Naive thymus-derived CD4-positive, alpha-beta T cell (primary cell): ENCODE measurements at places on chromosomes 11 and 22.

- H3K36me3 ChIP-seq, result peaks cover under 1% of the 10 kb centered on the region
- DNase-seq, result no peak
- H3K4me1 ChIP-seq, result peaks cover 12% of the 10 kb centered on the region
- H3K27me3 ChIP-seq, result no peaks in the 10 kb centered on the region
- peak overlapping the region; percentile 73 for H3K4me3 ChIP-seq
Observed at GRCh38 chr11:569158-569885, 6.9 kb upstream of the PHRF1 start.

DNA sequence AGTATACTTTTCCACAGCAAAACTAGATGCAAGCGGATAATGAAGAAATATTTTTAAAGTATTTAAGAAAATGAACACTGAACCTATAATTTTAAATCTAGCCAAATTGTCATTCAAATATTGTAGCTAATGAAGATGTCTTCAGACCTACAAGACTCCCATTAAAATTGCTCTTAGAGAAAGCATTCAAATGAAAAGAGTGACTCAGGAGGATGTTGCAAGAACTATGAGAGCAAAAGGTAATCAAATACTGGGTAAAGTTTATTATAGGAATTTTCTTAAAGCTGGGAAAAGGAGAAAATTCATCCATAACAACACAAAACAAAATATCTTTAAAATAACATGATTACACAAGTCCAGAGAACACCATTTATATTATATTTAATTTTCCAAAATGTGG lies 5.4 kb upstream of the POU2AF1 start:
- H3K4me1 ChIP-seq, result no peaks in the 10 kb centered on the region
- no peak overlapping the region for H3K27ac ChIP-seq
- DNase-seq, result no peak

DNA sequence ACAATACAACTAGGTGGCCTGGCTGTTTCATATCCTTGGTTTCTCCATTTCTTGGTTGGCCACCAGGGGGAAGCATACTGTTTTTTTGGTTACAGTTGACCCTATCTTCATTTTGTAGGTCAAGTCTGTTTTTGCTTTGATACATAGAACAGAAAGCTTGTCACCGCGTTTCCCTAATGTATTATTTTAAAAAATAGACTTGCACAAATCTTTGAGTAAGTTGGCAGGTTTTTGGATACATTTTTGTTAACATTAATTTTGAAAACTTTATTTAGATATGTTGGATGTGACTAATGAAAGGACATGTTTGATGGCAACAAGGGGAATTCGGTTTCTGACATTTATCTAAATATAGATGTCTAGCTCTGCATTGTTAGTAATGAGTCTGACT lies 3.0 kb downstream of the NCR3LG1 start:
- no peak overlapping the region for H3K27ac ChIP-seq
- H3K4me3 ChIP-seq, result no peak overlapping the region
- peaks cover 10% of the 10 kb centered on the region for H3K4me1 ChIP-seq
- H3K27me3 ChIP-seq, result no peaks in the 10 kb centered on the region

DNA sequence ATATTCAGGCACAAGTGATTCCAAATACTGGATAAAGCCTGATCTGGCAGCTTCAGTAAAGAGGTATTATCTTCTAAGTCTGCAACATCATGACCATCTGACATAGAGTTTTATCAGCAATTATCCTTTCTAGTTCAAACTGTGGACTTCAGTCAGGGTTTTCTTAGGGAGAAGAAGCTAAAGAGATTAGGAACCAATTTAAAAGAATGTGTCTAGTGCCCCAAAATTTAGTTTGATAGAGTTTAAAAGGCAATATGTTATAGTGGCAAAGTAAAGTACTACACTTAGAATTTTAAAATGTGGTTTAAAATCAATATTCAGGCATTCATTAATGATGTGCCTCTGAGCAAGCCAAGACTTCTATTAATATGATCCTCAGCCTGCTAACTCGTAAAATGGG lies 5.4 kb downstream of the PAK1 start:
- no peaks in the 10 kb centered on the region for H3K36me3 ChIP-seq
- H3K27me3 ChIP-seq, result no peaks in the 10 kb centered on the region
- no peak for DNase-seq
- no peak overlapping the region for H3K4me3 ChIP-seq
- H3K4me1 ChIP-seq, result no peaks in the 10 kb centered on the region
- no peak overlapping the region for H3K27ac ChIP-seq

GRCh38 chr22:29117799-29118477 lies 45.1 kb downstream of the KREMEN1 start:
- H3K4me3 ChIP-seq, result no peak overlapping the region
- H3K27me3 ChIP-seq, result peaks cover 3% of the 10 kb centered on the region
- no peak overlapping the region for H3K27ac ChIP-seq
- DNase-seq, result no peak
- no peaks in the 10 kb centered on the region for H3K36me3 ChIP-seq

DNA sequence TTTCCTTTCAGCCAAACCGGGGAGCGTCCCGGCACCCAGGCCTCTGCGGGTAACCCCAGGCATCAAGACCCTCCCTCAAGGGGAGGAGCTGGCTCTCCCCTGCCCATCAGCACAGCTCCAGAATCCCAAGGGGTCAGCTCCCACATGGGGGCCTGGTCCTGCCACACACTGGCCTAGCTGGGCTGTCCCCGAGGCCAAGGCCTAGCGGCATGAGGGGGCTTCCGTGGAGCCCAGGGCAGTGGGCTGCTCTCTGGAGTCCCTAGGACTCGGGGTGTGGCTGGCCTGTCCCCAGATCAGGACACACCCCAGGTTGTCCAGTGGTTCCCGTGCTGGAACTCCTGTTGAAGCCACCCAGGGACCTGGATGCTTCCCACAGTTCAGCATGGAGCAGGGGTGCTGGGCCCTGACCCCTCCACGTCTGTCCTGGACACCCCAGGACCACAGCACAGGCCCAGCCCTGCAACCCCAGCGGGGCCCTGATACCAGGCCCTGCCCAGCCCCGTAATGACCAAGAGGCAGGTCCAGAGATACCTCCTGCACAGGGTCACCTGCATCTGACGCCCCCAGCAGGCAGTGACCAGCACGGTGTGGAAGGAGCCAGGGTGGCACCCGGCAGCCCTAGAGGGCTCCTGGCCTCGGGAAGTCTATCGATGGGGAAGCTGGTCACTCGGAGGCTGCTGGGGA lies 5.5 kb downstream of the HRAS start:
- peaks cover 30% of the 10 kb centered on the region for H3K36me3 ChIP-seq
- H3K4me3 ChIP-seq, result no peak overlapping the region
- no peak for DNase-seq
- no peaks in the 10 kb centered on the region for H3K27me3 ChIP-seq
- H3K27ac ChIP-seq, result no peak overlapping the region

GRCh38 chr11:134223121-134223520 lies 646 bp downstream of the NCAPD3 start:
- peaks cover 34% of the 10 kb centered on the region for H3K4me1 ChIP-seq
- no peaks in the 10 kb centered on the region for H3K36me3 ChIP-seq
- peak overlapping the region; percentile 92 for H3K27ac ChIP-seq
- no peaks in the 10 kb centered on the region for H3K27me3 ChIP-seq
- DNase-seq, result no peak

DNA sequence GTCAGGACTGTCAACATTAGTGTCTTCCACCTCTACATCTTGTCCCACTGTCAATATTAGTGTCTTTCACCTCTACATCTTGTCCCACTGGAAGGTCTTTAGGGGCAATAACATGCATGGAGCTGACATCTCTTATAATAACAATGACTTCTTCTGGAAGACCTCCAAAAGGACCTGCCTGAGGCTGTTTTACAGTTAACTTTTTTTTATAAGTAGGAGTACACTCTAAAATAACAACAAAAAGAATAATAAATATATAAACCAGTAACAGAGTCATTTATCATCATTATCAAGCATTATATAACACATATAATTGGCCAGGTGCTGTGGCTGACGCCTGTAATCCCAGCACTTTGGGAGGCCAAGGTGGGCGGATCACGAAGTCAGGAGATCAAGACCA lies 57.5 kb downstream of the PAK1 start:
- H3K27ac ChIP-seq, result no peak overlapping the region
- H3K4me1 ChIP-seq, result peaks cover 9% of the 10 kb centered on the region
- no peak for DNase-seq
- H3K27me3 ChIP-seq, result no peaks in the 10 kb centered on the region
- no peaks in the 10 kb centered on the region for H3K36me3 ChIP-seq
- H3K4me3 ChIP-seq, result no peak overlapping the region

GRCh38 chr11:129323896-129324502 lies 51.6 kb upstream of the BARX2 start:
- no peaks in the 10 kb centered on the region for H3K36me3 ChIP-seq
- DNase-seq, result no peak
- no peak overlapping the region for H3K27ac ChIP-seq

- DNase-seq, result no peak
- H3K4me1 ChIP-seq, result no peaks in the 10 kb centered on the region
- no peak overlapping the region for H3K4me3 ChIP-seq
- no peaks in the 10 kb centered on the region for H3K36me3 ChIP-seq
- no peak overlapping the region for H3K27ac ChIP-seq
- no peaks in the 10 kb centered on the region for H3K27me3 ChIP-seq
Observed at GRCh38 chr11:116062490-116063171, 558.4 kb upstream of the CADM1 start.

DNA sequence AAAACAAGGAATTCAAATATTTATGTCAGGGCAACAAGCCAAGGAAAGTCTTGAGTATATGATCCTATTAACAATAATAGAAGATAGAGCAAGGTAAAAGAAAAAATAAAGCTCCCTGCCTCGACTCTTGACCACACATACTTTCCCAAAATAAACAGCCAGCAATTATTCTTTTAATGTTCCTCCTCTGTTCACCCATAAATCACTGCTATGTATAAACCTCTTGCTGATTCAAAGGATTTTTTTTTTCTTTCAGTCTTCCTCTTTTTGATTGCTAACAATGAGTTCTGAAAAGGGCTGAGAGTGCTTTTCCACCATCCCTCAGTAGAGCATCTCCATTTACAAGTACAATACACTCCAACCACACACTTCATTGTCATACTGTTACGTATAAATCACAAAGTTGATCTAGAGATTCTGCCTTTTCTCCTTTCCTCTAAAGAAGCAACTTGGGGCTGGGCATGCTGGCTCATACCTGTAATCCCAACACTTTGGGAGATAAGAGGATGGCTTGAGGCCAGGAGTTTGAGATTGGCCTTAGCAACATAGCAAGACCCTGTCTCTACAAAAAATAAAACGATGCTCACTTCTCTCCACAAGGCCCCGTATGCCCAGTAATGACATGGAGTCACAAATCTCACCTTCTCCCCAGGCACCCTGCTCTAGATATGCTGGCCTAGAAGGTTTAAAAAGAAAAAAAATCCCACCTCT lies 24.0 kb downstream of the RAB30 start:
- no peaks in the 10 kb centered on the region for H3K36me3 ChIP-seq
- H3K4me1 ChIP-seq, result no peaks in the 10 kb centered on the region
- H3K27ac ChIP-seq, result no peak overlapping the region
- no peaks in the 10 kb centered on the region for H3K27me3 ChIP-seq

- peak overlapping the region; percentile 93 for H3K27ac ChIP-seq
- no peak for DNase-seq
- H3K27me3 ChIP-seq, result no peaks in the 10 kb centered on the region
- peaks cover 68% of the 10 kb centered on the region for H3K36me3 ChIP-seq
- peaks cover 37% of the 10 kb centered on the region for H3K4me1 ChIP-seq
Observed at GRCh38 chr11:209275-210121, 2.0 kb downstream of the RIC8A start.

GRCh38 chr11:72762641-72763304 lies 10.6 kb upstream of the ARAP1 start:
- no peaks in the 10 kb centered on the region for H3K36me3 ChIP-seq
- DNase-seq, result no peak
- no peaks in the 10 kb centered on the region for H3K4me1 ChIP-seq

GRCh38 chr11:46675288-46675851 lies 25.0 kb downstream of the ARHGAP1 start:
- peak overlapping the region; percentile 63 for H3K27ac ChIP-seq
- no peaks in the 10 kb centered on the region for H3K27me3 ChIP-seq
- no peak for DNase-seq
- H3K36me3 ChIP-seq, result peaks cover 10% of the 10 kb centered on the region

DNA sequence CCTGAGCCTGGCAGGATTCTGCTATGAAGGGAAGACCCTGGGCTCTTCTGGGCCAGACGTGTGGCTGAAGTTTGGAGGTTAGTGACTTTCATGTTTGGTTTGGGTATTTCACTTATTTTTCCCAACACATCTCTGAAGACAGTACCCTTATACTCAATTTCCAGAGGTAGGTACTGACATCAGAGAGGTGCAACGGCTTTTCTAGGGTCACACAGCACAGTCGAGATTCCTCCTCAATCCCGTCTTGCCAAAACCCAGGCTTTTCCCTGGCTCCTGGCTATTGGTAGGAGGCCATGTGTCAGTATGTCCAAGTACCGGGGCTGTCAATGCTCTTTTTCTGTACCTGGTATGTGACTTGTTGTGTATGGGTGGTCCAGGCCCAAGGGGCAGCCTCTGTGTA lies 6.1 kb upstream of the PMM1 start:
- no peak overlapping the region for H3K4me3 ChIP-seq
- H3K36me3 ChIP-seq, result peaks cover 6% of the 10 kb centered on the region
- no peaks in the 10 kb centered on the region for H3K27me3 ChIP-seq
- DNase-seq, result no peak
- H3K4me1 ChIP-seq, result no peaks in the 10 kb centered on the region

GRCh38 chr11:86108191-86108590 lies 39.3 kb upstream of the PICALM start:
- H3K27me3 ChIP-seq, result no peaks in the 10 kb centered on the region
- H3K4me1 ChIP-seq, result no peaks in the 10 kb centered on the region
- DNase-seq, result no peak
- no peak overlapping the region for H3K4me3 ChIP-seq
- no peaks in the 10 kb centered on the region for H3K36me3 ChIP-seq

DNA sequence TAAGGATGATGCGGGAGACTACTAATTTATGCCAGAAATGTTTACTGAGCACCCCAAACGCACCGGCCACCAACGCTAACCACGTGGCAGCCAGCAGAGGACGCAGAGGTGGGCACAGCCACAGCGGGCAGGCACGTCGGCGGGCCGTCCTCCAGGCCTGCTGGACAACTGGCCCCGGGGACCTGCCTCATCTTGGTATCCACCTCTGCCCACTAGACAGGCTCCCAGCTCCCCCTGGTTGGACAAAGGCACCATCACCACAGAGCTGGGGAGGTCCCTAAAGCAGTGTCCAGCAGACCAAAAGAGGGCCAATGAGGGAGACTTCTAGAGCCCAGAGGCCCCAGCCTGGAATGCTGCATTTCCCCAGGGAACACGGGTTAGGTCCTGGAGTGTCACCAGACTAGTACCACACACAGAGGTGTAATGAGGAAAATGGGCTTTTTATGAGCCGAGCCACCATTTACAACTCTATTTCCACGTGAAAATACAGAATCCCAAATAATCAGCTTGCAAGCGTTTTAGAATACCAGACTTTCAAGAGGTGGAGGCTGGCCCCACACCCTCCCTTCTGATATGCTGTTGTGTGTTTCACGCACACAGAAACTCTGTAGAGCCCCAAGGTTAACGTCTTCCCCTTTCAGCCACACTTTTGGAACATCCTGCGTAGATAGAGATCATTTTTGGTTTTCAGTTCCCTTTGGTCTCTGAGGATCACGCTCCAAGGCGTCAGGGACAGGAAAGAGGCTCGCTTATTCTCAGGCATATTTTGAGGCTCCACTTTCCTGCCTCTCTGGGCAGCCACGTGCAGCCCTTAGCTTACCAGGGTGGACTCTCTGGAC lies 23.7 kb upstream of the BID start:
- H3K4me1 ChIP-seq, result no peaks in the 10 kb centered on the region
- H3K27ac ChIP-seq, result no peak overlapping the region
- H3K4me3 ChIP-seq, result no peak overlapping the region
- no peaks in the 10 kb centered on the region for H3K27me3 ChIP-seq
- H3K36me3 ChIP-seq, result no peaks in the 10 kb centered on the region

- no peak overlapping the region for H3K27ac ChIP-seq
- H3K4me1 ChIP-seq, result no peaks in the 10 kb centered on the region
- H3K36me3 ChIP-seq, result no peaks in the 10 kb centered on the region
- H3K27me3 ChIP-seq, result no peaks in the 10 kb centered on the region
- H3K4me3 ChIP-seq, result no peak overlapping the region
Observed at GRCh38 chr11:74681686-74682651, 49.3 kb downstream of the CHRDL2 start.
